ENCODE measurements at places on chromosomes 1 and 21.

DNA sequence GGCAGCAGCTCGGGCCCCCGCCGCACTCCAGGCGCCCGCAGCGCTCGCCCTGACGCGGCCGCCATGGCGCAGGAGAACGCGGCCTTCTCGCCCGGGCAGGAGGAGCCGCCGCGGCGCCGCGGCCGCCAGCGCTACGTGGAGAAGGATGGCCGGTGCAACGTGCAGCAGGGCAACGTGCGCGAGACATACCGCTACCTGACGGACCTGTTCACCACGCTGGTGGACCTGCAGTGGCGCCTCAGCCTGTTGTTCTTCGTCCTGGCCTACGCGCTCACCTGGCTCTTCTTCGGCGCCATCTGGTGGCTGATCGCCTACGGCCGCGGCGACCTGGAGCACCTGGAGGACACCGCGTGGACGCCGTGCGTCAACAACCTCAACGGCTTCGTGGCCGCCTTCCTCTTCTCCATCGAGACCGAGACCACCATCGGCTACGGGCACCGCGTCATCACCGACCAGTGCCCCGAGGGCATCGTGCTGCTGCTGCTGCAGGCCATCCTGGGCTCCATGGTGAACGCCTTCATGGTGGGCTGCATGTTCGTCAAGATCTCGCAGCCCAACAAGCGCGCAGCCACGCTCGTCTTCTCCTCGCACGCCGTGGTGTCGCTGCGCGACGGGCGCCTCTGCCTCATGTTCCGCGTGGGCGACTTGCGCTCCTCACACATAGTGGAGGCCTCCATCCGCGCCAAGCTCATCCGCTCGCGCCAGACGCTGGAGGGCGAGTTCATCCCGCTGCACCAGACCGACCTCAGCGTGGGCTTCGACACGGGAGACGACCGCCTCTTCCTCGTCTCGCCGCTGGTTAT, 2.8 kb downstream of the KCNJ9 start:
- DNase-seq: no peak

DNA sequence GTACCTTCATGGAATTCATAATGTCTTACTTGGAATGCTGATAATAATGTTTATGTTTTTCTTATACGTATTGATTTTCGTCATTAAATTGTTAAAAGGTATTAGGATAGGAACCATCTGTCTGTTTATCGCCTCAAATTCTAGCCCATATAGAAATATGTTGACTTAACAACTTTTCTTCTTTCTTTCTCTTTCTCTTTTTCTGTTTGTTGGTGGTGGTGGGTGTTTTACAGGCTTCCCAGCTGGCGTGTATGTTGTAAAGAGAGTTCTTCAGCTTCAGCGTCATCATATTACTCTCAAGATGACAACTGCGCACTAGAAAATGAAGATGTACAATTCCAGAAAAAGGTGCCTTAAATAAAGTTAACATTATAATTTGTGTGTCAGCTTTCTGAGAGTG, 18.3 kb downstream of the SUCO start:
- no peak for DNase-seq

GRCh38 chr1:172711558-172711957, 52.7 kb downstream of the FASLG start:
- DNase-seq: no peak

DNA sequence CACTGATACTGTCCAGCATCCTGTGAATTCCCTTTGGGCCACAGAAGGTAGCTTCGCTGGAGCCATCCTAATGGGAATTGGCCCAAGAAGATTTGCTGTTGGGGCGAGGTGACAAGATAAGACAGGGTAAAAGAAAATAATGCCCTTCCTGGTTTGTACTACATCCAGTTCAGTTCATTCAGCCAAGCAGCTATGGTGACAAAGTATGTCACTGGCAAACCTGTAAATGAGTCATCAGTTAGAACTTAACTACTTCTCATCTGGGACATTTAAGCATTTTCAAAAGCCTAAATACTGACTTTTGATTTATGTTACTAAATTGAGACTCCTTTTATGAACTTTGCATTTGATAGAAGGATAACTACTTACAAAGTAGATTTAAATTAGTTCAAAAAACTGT, 54.2 kb downstream of the WDR64 start:
- no peak for DNase-seq

DNA sequence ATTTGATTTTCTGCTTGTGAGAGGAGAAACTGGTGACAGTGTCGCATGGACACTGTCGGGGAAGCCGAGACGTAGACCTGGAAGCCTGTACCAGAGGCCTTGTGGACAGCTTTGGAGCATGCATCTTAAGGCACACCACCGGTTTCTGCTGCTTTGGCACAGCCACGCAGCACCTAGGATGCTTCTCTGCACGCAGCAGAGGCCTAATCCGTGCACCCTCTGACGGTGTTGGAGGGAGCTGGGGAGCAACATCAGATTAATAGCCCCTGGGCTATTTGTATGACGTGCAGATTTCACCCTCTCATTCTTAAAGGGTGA, 30.3 kb downstream of the TEX35 start:
- DNase-seq: no peak

All from frontal cortex (tissue), 4 donors.